ENCODE measurements at places on chromosomes 1 and 21.
A peak's percentile ranks its signal among the peaks of the same experiment; 100 is the strongest.

- DNase-seq, result no peak
Observed at GRCh38 chr1:53086491-53087070, 24.6 kb downstream of the PODN start.

DNA sequence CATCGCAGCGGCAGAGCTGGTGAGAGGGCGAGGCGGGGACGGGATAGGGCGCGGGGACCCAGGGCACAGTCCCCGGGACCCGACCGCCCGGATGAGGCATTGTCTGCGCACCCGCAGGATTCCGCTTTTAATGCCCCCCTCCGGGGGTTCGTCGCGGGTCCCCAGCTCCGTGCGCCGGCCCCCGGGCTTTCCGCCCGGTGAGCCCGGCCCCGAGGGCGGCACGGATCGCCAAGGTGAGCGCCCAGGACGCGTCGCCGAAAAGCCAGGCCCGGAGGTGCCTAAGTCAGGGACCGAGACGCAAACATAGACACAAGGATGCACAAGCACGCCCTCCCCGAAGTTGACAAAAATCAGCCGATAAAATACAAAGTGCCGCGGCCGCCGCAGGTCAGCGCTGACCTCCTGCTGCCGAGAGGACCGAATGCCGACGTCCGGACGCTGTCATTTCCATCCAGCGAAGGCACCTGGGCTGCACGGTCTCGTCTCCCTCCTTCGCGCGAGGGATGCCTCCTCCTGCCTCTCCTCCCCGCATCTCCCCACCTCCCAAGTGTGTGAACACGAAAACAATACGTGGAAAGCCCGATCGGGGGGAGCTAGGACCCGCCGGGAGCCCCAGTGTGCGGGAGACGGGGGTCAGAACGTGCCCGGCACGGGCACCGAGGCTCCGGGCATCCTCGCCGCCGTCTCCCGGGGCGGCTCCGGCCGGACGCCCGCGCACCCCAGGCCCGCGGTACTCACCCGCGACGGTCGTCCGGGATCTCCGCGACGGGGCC, 101.1 kb upstream of the SOD1 start:
- peak; percentile 57 for DNase-seq

GRCh38 chr1:207030522-207031009, 2.0 kb downstream of the C1orf116 start:
- no peak for DNase-seq

GRCh38 chr1:92476071-92476631, 10.6 kb downstream of the GFI1 start:
- DNase-seq, result no peak

DNA sequence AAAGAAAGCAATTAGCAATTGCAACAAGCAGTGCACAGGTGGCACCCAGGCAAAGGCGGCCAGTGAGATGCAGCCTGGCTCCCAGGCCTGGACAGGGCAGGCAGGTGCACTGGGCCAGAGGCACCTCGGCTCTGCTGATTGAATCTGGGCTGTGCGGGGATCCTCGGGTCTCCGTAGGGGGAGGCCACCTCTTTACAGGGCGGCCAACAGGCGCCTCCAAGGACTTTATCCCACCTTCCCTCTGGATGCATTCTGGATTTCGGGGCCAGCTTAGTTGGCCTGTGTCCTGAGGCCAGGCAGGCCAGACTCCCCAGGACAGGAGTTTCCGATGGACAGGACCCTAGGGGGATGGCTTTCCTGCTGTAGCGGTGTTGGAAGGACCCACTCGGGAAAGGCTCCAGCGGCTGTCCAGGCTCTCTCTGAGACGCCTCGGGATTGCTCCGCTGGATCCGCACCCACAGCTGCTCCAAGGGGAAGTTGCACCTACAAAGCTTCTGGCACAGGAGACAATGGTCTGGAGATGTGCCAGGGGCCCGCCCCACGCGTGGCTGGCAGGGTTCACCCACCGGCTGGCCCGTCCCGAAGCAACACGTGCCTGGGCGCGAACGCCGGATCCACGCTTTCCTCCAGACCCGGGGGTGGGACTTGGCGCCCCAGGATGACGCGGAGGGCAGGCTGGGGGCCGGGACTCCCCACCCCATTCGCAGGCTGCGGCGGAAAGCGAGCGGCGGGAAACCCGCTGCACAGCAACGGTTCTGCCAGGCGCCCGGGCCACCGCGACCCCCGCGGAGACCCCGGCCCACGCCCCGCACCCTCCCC, 810 bp downstream of the SLC19A1 start:
- no peak for DNase-seq

- no peak for DNase-seq
Observed at GRCh38 chr1:13570924-13571323, 12.7 kb upstream of the PDPN start.

DNA sequence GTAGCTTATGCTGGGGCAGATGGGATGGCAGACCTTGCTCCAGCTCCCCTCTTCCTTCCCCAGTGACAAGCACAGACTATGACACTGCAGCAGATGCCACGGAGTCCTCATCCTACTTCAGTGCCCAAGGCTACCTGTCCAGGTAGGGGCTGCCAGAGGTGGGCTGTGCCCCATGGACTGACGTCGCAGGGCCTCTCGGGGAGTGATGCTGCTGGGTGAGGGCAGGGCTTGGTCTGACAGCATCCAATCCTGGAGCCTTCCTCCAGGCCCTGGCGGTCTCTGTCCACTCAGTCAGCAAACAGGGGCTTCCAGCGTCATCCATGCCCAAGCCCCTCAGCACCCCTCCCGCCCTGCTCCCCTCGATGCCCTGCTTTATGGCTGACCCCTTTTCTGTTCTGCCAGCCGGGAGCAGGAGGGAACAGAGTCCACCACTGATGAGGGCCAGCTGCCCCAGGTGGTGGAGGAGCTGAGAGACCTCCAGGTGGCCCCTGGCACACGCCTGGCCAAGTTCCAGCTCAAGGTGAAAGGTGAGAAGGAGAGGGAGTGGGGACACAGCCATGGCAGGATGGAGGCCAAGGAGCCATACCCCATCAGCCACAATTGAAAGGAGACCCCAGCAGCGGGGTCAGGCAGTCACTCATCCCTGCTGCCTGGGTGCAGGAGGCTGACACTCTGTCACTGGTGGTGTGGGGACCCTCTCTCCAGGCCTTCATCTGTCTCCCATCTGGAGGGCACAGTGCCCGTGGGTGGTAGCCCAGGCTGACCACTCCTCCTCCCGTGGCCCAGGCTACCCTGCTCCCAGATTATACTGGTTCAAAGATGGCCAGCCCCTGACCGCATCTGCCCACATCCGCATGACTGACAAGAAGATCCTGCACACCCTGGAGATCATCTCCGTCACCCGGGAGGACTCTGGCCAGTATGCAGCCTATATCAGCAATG, 73.6 kb downstream of the TRIM11 start:
- DNase-seq, result no peak

- no peak for DNase-seq
Observed at GRCh38 chr1:162281426-162281825, 95.2 kb downstream of the SPATA46 start.

- no peak for DNase-seq
Observed at GRCh38 chr1:246483569-246483933, 23.5 kb downstream of the SMYD3 start.

- peak; percentile 61 for DNase-seq
Observed at GRCh38 chr1:156100205-156100995, 14.1 kb upstream of the LMNA start.

DNA sequence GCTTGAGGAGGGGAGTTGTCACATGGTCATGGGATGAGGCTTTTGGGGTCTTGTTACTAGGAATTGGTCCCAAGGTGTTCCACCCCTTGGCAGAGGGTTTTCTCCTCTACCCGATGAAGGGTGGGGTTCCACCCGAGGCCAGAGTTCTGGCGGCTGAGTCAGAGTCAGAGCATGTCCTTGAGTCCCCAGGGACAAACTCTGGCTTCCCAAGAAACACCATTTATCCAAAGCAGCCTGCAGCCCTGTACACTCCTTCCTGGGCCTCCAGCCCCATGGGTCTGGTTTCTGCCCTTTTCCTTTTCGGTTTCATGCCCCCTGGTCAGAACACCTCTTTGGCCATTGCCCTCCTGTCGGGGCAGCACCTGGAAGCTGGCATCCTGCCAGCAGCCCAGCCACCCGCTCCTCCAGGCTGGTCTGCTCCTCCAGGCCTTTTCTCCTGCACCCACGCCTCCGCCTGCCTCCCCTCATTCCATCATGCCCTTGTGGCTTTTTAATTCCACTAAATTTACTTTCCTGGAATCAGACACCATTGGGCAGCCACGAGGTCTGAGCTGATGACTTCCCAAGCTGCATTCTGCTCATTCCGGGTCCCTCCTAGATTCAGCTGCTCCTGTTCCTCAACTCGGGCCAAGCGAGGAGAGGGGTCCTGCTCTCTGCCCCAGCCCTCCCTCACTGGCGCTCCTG, 301.7 kb upstream of the VAMP3 start:
- DNase-seq, result no peak

All from spinal cord (tissue), 10 donors.